ENCODE measurements at places on chromosomes 11 and 22.

GRCh38 chr11:16584569-16584968, 153.9 kb upstream of the C11orf58 start:
- no peak for DNase-seq

- no peak for DNase-seq
Observed at GRCh38 chr22:47453049-47453448, 690.6 kb downstream of the TBC1D22A start.

DNA sequence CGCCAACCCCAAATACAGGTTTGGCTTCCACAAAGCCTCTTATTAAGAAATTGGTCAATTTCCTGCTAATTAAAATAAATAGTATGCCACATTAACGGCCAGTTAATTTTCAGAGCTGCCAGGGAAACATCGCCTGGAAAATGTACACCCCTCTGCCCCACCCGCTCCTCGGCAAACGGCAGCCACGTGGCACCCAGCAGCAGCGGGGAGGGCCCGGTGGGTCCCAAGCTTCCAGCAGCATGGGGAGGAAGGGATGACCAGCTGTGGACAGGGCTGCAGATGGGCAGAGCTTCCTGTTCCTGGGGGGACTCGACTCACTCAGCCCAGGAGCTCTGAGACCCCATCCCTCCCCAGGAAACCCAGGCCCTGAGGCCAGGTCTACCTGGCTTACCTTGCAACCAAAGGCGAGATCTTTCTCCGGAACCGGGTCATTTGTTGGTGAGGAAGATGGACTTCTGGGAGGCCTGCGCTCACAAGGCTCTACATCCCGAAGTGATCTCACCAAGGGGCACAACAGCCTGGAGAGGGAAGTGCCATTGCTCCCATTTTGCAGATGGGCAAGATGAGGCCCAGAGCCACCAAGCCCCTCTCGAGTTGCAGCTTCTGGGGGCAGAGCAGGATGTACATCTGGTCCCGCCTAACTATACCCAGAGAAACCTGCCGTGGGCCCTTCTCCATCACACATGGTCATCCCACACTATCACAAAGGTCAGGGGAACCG, 68.3 kb downstream of the IGLL1 start:
- DNase-seq = no peak

DNA sequence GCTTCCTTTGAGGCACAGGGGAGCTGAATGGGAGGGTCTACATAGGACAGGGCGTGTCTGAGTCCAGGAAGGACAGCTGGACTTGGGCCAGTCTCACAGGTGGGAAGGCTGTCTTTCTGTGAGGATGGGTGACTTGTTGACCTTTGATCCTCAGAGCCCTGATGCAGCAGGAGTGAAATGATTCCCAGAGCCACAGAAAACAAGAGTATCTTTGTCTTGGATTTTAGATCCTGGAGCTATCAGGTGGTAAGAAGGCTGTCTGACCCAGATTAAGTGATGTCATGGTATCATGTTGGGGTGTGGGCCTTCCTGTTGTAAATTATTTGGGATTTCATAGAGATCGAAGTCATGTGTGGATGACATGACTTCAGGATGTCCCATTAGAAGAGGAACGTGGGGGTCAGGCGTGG, 15.0 kb downstream of the PTPRJ start:
- no peak for DNase-seq

DNA sequence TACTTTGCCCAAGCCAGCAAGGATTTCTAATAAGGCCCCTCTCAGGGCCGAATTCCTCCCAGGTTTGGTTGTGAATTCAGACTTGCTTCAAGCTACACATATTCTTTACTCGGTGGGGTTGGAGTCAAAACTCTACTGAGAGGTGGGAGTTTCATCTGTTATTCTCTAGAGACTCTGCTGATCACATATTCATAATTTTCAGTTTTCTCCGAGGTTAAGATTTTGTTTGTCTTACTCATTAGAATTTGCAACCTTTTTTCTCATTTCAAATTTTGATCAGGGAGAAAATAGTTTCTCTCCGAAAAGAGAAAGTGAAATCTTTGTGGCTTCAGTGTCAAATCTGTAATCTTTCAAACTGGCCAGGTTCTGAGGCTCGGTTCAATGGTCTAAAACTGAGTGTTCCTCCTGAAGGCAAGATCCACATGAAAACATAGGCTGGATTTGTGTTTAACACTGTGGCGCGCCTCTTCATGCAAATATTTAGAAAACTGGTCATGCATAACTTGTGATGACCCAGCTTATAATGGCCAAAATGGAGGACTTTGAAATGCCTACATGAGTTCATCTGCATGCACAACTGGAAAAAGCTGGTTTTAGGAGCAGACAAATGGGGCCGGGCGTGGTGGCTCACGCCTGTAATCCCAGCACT, 21.5 kb upstream of the GSTP1 start:
- no peak for DNase-seq

- no peak for DNase-seq
Observed at GRCh38 chr11:561148-562003, 606 bp downstream of the RASSF7 start.

- no peak for DNase-seq
Observed at GRCh38 chr11:59810911-59811259, 307 bp upstream of the MRPL16 start.

GRCh38 chr11:75428281-75428724, 4.7 kb downstream of the KLHL35 start:
- peak; percentile 72 for DNase-seq

DNA sequence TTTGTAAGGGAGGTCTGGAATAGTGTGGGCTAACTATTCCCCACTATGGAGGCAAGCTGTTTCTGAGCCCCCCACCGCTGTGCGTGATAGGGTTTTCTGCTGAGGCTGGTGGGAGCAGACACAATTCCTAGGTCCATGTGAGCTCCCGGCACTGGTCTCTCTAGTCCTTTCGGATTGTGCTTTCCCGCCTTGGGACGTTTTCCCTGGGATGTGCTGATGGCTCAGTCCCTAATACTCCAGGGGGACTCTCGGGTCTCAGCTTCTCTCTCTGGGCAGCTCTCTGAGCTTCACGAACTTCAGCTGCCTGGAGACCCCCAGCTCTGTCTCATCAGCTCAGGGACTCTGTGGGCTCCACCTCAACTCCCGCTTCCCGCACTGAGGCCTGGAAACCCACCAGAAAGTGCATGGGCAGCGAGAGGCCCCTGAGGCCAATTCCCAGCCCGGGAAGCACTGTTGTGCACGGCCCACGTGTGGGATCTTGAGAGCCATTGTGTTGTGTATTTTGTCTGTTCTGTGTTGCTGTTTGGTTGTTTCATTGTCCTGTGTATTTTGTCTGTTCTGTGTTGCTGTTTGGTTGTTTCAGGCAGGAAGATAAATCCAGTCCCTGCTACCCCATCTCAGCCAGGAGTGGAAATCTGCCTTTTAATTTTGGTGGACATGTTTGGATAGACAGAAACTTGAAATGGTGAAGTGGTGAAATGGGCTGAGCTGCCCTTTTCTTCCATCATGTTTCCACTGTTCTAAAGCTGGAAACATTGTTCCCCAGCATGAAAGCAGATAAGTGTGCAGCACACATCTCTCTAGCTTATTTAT, 12.7 kb upstream of the TNNT3 start:
- DNase-seq = no peak

GRCh38 chr11:33690290-33691065, 10.1 kb downstream of the C11orf91 start:
- no peak for DNase-seq

DNA sequence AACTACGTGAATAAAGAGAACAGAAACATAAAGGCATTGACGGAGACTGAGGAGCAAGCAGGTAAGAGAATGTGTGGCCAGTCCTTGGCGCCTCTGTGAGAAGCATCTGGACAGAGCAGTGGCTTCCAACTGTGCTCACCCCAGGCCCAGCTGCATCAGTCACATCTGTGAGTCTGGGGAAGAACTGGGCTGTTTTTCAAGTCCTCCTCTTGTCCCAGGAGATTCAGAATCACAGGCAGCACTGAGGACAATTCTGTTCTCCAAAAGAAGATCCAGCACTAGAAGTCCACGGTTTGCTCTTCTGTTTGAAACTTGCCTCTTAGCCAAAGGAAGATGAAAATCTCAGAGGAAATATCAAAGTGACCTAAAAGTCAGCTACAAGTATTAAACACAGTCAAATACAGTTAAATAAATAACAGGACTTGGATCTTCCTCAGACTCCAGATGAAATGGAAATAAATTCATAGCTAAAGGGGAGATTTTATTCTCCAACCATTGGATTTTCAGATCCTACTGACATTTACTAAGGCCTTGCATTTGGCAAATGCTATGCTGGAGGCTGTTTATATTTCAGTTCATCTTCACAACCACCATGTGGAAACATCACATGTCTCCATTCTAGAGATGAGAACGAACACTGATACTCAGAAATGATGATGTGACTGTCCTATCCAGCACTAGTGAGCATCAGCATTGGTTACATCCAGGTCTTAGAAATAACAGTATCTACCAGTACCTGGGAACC, 14.1 kb downstream of the FAM181B start:
- DNase-seq = no peak

DNA sequence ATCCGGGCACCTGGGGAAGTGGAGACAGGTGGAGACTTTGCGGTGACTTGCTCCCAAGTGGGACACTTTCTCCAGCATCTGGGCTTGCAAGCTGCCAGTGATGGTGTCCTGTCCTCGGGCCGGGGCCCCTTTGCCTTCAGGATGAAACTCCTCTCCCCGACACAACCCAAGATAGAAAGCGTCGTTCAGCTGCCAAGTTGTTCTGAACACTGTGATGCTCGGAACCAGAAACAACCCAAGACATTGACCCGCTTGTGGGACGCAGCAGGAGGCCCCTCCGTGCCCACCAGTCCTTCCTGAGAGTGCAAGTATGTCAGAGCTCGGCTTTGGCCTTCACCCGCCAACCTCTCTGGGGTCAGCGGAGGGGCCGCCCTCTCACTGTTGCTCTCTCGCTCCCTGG, 31.3 kb downstream of the LINC01488 start:
- no peak for DNase-seq

DNA sequence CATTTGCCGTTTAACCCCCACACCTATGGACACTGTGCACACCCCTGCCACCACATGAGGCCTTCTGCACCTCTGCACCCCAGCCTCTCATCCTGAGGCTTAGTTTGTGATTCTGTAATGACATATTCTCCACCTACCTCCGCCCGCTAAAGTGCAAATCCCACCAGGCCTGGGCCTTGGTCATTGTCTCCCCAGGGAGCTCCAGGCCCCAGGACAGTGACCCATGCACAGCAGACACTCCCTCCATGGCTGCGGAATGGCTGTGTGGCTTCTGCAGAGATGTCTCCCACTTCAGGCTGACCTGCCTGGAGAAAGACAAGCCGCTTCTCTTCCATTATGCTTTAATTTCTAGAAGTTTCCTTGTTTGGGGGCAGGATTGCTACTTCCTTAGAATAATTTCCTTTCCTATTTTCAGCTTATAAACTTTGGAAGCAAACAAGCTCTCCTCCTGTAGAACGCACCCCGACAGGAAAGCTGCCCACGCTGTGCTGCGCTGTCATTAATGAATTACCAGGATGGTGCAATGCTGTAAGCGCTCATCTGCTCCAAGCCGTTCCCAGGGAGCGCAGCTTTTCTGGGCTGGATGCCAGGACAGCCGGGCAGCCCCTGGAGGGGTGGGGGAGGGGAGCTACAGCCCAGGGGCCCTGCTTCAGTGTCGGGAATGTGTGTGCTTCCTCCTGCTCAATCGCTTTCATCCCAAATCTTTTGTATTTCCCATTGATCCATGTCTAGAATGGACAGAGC, 618.0 kb downstream of the BRD1 start:
- DNase-seq = peak; percentile 52

GRCh38 chr11:16613512-16614381, 124.7 kb upstream of the C11orf58 start:
- peak; percentile 79 for DNase-seq

DNA sequence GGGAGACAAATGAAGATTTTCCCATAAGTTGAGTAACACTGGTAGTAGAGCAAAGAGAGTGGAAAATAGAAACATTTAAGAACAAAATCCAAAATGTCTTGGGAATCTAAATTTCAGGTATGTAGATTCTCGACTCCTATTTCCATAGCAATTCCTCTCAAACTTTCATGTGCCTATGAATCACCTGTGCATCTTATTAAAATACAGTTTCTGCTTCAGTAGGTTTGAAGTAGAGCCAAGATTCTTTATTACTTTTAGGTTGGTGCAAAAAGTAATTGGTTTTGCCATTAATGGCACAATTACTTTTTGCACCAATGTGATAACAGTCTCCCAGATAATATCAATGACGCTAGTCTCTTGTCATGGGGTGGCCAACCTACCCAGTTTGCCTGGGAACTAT, 115.3 kb upstream of the SLC5A12 start:
- no peak for DNase-seq

- DNase-seq = no peak
Observed at GRCh38 chr11:69259096-69259495, 34.9 kb upstream of the MYEOV start.

- DNase-seq = no peak
Observed at GRCh38 chr22:28397306-28397705, 282.3 kb downstream of the TTC28 start.
